Astrocyte (in vitro differentiated cells and primary cell): ENCODE measurements at places on chromosomes 4 and X. TPM values are rescaled to one million over a fixed set of nuclear protein-coding genes. Genes with fewer than 3 reads are reported as not detected.
A peak's percentile ranks its signal among the peaks of the same experiment; 100 is the strongest.

OSTC gene
- total RNA-seq: 240 and 251 TPM in 2 replicates

MAGEB17 gene
- total RNA-seq: not detected in 2 replicates

F8A1 gene
- 24.8 and 25.6 TPM in 2 replicates for total RNA-seq

CYTL1 gene
- total RNA-seq: 9.2 and 9.6 TPM in 2 replicates

ANKRD17 gene
- 86.7 and 91.9 TPM in 2 replicates for total RNA-seq

AKAP4 gene
- not detected in 2 replicates for total RNA-seq

MAGEC3 gene
- total RNA-seq: not detected in 2 replicates

OCRL gene
- total RNA-seq: 36.1 and 36.2 TPM in 2 replicates

PNPLA4 gene
- 12.1 and 12.8 TPM in 2 replicates for total RNA-seq

RASSF6 gene
- total RNA-seq: 0.07 and 0.14 TPM in 2 replicates

F11 gene
- not detected in 2 replicates for total RNA-seq

ADH4 gene
- not detected in 2 replicates for total RNA-seq

LRP2BP gene
- total RNA-seq: 0.26 and 0.27 TPM in 2 replicates

PRDM8 gene
- 0.19 and 0.25 TPM in 2 replicates for total RNA-seq

CXCL1 gene
- 8.5 and 11.4 TPM in 2 replicates for total RNA-seq

COX7B2 gene
- not detected in 2 replicates for total RNA-seq

ARMCX1 gene
- 17.9 and 20.1 TPM in 2 replicates for total RNA-seq

PAPSS1 gene
- 100 and 102 TPM in 2 replicates for total RNA-seq

- no peak for DNase-seq
Observed at GRCh38 chr4:89598602-89599001, 238.4 kb downstream of the SNCA start.

DNA sequence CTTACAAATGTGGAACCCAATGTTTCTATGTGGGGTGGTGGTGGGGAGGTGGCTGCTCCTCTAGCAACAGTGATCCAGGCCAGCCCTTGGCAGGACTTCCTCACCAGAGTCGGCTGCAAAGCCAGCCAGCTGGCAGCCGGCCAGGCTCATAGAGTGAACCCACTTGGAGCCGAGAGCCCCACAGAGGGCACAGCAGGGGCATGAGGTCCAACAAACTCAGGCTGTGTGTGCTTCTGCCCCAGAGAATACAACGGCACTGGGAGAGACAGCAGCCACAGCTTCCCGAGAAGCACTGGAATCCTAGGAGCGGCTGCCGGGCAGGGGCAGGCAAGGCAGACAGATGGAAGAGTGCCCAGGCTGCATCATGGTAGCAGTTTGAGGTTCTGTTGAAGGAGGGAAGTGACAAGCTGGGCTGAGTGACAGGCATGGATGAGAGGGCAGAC, 23.5 kb upstream of the SOWAHD start:
- DNase-seq: no peak

- DNase-seq: no peak
Observed at GRCh38 chr4:38590046-38590445, 74.0 kb upstream of the KLF3 start.

- peak; percentile 58 for DNase-seq
Observed at GRCh38 chrX:77431227-77431626, 16.0 kb upstream of the FGF16 start.

- DNase-seq: peak; percentile 80
Observed at GRCh38 chr4:120842031-120842430, 80.5 kb downstream of the PRDM5 start.

DNA sequence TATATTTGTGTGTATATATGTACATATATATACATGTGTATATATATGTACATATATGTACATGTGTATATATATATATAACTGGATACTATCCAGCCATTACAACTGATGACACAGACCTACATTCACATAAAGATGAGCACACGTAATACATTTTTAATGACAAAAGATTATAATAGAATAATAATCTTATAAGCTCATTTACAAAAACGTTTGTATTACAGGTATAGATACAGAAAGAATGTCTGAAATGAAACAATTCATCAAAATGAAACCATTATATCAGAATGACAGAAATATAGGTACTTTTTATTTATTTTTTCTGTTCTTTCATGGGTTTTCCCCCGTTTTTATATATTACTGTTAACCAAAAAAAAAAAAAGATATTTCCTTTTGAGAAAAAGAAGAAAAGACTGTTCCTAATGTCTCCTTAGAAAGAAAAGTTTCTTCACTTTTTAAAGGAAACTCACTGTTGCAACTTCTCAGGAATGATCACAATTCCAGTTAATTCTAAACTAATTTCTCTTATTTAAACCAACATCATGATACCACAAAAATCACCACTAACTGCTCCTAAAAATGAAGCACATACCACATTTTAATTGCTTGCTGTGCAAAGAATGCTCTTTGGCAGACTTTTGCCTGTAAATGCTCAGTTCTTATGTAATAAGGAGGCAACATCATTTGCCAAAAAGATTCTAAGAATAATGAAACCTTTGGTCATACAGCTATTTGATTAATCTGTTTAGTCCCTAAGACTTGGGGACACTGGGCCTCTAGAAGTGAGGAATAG, 18.9 kb downstream of the LEF1 start:
- peak; percentile 81 for DNase-seq

- DNase-seq: peak; percentile 78
Observed at GRCh38 chrX:109714340-109714958, 18.6 kb downstream of the ACSL4 start.

DNA sequence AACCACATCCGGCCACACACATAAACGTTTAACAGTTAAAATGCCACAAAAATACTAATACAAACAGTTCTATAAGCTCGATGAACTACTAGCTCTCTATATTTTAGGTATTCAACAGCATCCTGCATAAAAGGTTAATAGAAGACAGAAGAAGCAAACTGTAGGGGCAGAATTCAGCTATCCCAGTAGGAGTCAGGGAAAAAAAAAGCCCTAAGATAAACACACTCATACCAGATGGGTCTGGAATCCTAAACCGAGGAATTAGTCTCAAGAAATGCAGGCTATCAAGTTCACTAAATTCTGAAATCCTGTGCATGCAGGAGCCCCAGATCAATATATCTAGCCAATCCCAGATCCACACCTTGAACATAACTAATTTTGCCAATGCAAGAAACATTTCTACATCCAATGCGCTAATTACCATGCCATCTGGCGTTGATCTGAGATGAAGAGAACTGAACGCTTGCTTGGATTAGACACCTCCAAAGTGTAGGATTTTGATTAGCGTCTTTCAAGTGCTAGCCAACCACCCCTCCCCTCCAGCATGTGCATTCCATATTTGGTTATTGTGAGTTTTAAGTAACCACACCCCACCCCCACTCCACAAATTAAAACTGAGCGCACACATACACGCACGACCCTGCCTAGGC, 512.2 kb upstream of the INTU start:
- no peak for DNase-seq

DNA sequence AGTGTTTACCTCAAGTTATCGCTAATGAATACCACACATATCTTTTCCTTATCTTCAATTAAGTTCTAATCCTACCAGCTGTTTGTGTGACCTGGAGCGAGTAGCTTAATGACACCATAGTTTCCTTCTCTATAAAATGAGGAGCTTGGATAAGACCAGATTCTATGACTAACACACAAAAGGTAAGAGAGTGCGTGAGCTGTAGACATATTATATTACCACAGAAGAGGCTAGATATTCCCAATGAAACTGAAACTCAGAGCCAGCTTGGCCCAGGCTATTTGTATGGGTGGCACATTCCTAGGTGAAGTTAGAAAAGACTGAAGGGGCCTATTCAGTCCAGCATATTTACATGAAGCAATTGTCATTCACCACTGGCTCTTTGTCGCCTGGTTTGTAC, 30.2 kb downstream of the ASB5 start:
- peak; percentile 55 for DNase-seq

- no peak for DNase-seq
Observed at GRCh38 chr4:173651651-173652282, 121.7 kb upstream of the HAND2 start.

GRCh38 chr4:161816958-161817357, 346.8 kb downstream of the FSTL5 start:
- DNase-seq: no peak

DNA sequence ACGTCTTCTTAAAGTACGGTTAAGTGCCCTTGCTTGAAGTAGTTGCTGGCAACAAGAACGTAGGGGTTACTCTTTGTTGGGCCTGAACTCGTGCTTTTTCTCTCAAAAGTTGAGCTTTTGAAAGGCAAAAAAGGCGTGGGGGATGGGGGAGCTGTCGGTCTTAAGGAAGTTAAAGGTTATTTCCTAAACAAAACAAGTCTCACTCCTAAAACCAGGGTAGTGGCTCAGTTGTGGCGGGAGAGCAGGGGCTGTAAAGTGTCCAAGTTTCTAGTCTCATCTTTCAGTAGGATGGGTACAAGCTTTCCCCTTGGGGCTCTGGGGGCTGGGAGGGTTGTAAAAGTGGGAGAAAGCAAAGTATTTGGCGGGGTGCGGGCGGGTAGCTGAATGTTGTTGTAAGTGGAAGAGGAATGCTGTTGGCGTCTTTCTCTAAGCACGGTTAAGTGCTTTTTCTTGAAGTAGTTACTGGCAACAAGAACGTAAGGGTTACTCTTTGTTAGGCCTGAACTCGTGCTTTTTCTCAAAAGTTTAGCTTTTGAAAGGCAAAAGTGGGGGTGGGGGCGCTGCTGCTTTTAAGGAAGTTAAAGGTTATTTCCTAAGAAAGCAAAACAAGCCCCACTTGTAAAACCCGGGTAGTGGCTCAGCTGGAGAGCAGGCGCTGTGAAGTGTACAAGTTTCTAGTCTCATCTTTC, 904 bp upstream of the WDR1 start:
- no peak for DNase-seq

DNA sequence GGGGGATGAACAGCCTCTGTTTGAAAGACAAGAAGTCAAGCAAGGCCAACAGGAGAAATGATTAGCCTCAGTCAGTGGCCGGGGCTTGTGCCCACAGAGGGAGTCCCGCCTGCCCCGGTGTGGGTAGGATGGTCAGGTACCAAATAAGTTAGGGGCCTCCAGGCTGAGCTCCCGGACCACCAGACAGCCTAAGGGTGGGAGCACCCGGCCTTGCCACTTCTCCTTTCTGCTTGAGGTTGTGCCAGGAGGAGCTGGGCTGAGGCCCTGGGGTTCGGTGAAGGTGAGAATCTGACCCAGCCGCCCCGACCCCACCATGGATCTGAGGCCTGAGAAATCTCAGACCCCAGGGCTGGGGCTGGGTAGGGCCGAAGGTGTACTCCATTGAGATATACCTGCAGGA, 48.8 kb downstream of the EFNB1 start:
- DNase-seq: no peak

- no peak for DNase-seq
Observed at GRCh38 chr4:37793562-37793961, 32.9 kb upstream of the PGM2 start.

- DNase-seq: peak; percentile 67
Observed at GRCh38 chrX:51743179-51743957, at the start of gene GSPT2. GSPT2 (plus strand) TSS chrX:51743442; CDS start chrX:51743627, 185 bp downstream.

DNA sequence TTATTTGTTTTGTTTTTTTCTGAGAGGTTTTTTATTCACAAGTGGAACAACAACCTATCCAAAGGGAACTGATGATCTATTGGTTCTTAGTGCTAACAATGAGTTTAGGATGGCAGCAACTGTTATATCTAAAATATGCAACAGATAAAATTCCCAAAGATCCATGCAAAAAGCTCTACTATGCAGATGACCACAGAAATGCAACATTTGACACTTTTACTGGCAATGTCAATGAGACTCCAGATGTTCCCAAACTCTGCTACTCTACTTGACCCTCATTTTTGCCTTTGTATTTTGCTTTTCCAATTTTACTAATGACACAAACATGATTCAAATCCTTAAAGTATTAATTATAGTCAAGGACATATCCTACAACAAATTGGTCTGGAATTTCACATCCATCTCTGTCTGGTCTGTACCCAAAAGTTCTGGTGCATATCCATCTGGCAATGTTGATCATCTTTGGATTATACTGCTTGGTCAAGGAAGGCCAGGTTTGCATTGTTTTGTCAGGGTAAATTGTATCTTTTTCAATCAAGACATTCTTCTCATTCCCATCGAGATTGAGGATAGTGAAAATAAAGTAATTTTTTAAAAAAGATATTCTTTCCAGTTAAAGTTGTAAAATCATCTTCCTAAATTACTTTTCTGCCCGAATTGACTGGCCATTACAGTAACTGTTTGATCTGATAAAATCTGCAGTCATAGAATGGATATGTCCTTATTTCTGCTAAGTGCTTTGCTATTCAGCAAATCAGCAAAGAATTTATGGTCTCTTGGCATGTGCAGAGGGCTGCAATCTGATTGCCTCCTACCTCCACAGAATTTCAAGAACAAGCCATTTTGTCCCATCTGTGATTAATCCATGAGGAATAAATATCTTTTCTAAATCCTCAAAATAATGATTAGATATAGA, 73.6 kb downstream of the FGFBP1 start:
- DNase-seq: peak; percentile 83

- peak; percentile 26 for DNase-seq
Observed at GRCh38 chr4:170047771-170048354, 21.7 kb upstream of the MFAP3L start.

GRCh38 chr4:78684325-78685079, 91.6 kb upstream of the BMP2K start:
- peak; percentile 64 for DNase-seq

DNA sequence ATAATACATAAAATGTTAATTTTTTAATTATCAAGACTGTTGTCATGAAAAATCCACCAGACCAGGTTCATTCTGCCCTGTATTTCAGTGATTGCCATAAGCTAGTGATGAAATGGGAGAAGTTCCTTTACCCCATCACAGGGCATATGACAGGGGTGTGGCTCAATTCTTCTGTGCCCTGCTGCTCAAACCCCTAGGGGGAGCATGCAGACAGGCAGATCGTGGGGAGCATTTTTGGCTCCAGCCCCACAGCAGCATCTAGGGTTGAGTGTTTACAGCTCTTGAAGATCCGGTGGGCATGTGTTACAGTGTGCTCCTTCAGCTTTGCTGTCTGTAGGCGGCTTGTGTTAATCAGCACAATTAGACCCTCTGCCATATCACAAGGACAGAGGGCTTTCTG, 700.7 kb downstream of the PCDH18 start:
- no peak for DNase-seq

GRCh38 chr4:75629239-75629638, 1.1 kb downstream of the CDKL2 start:
- DNase-seq: no peak

- no peak for DNase-seq
Observed at GRCh38 chr4:106165351-106166010, 150.5 kb downstream of the TBCK start.

GRCh38 chr4:171718069-171718468, 95.1 kb upstream of the GALNTL6 start:
- DNase-seq: no peak

GRCh38 chrX:45801554-45801953, 600.9 kb upstream of the DIPK2B start:
- DNase-seq: no peak
